ENCODE measurements at places on chromosomes 7 and 10.

DNA sequence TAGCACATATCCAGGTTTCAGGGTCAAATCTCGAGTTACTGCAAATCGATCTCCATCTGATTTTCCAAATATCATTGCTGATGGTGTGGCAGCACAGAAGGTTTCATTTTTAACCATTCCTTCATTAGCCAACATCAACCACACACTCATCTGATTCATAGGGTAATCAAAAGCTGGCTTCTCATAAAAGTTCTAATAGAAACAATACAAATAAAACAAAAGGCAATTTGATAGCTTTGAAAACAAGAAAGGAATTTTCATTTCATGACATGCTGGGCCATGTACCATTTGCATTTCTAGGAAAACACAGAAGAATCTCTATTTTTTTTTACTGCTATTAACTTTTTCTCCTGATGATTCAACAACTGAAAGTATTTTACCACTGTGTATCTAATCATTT is 147.7 kb upstream of the SLC26A5 start:
- H3K27ac ChIP-seq: no peak overlapping the region
- DNase-seq: no peak
- no peaks in the 10 kb centered on the region for H3K36me3 ChIP-seq
- H3K4me3 ChIP-seq: no peak overlapping the region
- H3K4me1 ChIP-seq: no peaks in the 10 kb centered on the region

GRCh38 chr7:28958235-28958979 is at the start of gene TRIL:
Gene TRIL (minus strand): TSS chr7:28958330. CDS start chr7:28958046, 284 bp downstream.
- no peak within 1 kb of the TSS for H3K27ac ChIP-seq
- peaks cover 68% of the 10 kb centered on the region for H3K27me3 ChIP-seq
- H3K36me3 ChIP-seq: peaks cover 4% of the 10 kb centered on the region
- peaks cover 5% of the 10 kb centered on the region for H3K4me1 ChIP-seq
- H3K4me3 ChIP-seq: no peak within 1 kb of the TSS

DNA sequence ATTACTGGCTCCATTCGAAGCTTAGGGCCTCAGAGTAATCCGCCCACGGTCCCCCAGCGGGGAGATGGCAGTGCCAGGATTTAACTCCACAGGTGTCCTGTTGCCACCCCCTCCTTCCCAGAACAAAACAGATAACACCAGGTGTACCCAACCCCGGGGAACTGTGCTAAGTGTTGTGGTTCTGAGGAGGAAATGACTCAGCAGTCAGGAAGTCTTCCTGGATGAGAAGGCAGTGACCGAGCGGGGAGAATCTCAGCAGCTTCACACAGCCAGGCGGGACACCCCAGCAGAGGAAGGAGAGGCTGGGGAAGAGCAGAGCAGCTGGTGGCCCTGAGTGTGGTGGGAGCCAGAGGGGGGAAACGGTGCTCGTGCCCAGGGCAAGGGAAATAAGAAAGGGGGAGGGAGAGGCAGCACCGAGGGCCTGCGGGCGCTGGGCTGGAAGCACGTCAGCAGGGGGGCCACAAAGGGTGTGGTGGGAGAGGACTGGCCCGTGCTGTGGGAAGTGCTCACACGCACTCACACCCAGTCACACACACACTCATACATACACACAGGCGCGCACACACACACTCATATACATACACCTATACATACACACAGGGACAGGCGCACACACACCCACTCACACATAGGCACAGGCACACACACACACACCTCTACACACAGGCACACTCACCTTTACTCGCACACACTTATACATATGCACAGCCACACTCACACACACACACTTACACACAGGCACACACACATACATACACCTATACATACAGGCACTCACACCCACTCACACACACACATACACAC is 59.8 kb upstream of the CHST15 start:
- H3K27me3 ChIP-seq: no peaks in the 10 kb centered on the region
- H3K4me1 ChIP-seq: peaks cover 7% of the 10 kb centered on the region
- H3K27ac ChIP-seq: no peak overlapping the region
- H3K36me3 ChIP-seq: no peaks in the 10 kb centered on the region
- H3K4me3 ChIP-seq: no peak overlapping the region

- DNase-seq: no peak
- no peaks in the 10 kb centered on the region for H3K36me3 ChIP-seq
- no peak overlapping the region for H3K4me3 ChIP-seq
- no peaks in the 10 kb centered on the region for H3K4me1 ChIP-seq
- peaks cover 7% of the 10 kb centered on the region for H3K27me3 ChIP-seq
- no peak overlapping the region for H3K27ac ChIP-seq
Observed at GRCh38 chr7:22469371-22470143, 30.4 kb downstream of the STEAP1B start.

DNA sequence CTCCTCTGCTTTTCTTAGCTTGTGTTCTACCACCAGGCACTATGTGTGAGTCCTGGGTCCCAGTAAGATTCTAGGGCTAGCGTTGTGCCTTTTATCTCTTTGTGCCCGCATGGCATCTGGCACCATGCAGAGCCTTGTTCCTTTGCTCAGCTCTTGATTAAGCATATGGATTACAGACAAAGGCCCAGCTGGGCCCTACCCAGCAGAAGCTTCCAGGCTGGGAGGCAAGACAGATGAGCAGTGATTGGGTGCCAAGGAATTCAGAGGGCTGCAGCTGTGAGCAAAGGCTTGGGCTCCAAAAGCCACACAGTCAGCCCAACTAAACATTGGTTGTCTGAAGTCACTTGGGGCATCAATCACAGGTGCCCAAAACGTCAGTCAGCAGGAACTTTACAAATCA is 2.0 kb downstream of the ACSM6 start:
- no peaks in the 10 kb centered on the region for H3K4me1 ChIP-seq
- H3K36me3 ChIP-seq: no peaks in the 10 kb centered on the region
- no peak overlapping the region for H3K27ac ChIP-seq
- no peak overlapping the region for H3K4me3 ChIP-seq
- DNase-seq: no peak
- H3K27me3 ChIP-seq: no peaks in the 10 kb centered on the region

GRCh38 chr10:117619223-117619622 is 76.7 kb downstream of the EMX2 start:
- H3K27ac ChIP-seq: no peak overlapping the region
- H3K4me3 ChIP-seq: no peak overlapping the region
- no peak for DNase-seq
- peaks cover 50% of the 10 kb centered on the region for H3K27me3 ChIP-seq
- no peaks in the 10 kb centered on the region for H3K4me1 ChIP-seq
- no peaks in the 10 kb centered on the region for H3K36me3 ChIP-seq

DNA sequence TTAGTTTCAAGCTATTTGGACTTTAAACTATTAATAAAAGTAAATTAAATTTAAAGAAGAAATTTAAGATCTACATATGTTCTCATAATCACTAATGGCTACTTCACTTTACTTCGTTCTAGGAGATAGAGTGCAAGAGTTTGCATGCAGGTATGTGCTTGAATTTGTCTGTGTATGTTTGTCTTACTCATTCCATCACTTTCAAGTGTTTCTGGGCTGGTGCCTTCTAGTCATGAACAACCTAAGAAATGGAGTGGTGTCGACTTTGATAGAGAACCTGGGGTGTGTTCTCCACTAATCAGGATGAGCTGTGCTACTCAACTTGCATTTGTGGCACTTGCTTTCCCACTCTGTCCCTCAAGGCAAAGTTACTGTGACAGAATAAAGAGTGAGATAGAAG is 169.9 kb downstream of the KCND2 start:
- no peak overlapping the region for H3K27ac ChIP-seq
- no peak for DNase-seq
- H3K27me3 ChIP-seq: no peaks in the 10 kb centered on the region
- no peaks in the 10 kb centered on the region for H3K36me3 ChIP-seq

DNA sequence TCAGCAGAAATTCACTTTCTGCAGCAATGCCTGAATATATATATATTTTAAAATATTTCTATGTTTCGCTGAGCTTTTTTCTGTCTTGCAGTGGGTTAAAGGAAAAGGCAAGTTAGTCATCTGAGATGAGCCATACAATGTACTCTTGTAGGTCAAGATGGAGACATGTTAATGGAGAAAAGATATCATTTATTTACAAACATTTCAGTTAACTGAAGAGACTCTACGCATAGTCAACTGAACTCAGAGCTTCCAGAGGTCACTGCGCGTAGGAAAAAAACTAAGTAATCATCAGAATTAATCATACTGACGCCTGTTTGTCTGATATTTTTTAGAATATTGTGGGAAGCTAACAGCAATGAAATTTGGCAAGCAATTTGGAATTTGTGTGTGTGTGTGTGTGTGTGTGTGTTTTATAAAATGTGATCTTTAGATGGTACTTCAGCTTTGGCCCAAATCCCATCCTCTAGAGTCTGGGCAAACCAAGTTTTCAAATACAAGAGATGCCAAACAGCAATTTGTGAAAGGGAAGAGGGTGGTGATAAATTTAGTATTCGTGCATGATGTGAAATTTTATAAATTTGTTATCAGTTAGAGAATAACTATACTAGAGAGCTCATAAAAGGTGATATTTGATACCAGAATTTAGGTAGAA is 193.9 kb upstream of the AGR3 start:
- peaks cover 2% of the 10 kb centered on the region for H3K4me1 ChIP-seq
- H3K4me3 ChIP-seq: no peak overlapping the region
- no peaks in the 10 kb centered on the region for H3K36me3 ChIP-seq
- no peaks in the 10 kb centered on the region for H3K27me3 ChIP-seq
- no peak for DNase-seq

GRCh38 chr10:60434418-60435046 is 44.9 kb upstream of the ANK3 start:
- no peak overlapping the region for H3K4me3 ChIP-seq
- peaks cover 21% of the 10 kb centered on the region for H3K4me1 ChIP-seq
- H3K27me3 ChIP-seq: no peaks in the 10 kb centered on the region

DNA sequence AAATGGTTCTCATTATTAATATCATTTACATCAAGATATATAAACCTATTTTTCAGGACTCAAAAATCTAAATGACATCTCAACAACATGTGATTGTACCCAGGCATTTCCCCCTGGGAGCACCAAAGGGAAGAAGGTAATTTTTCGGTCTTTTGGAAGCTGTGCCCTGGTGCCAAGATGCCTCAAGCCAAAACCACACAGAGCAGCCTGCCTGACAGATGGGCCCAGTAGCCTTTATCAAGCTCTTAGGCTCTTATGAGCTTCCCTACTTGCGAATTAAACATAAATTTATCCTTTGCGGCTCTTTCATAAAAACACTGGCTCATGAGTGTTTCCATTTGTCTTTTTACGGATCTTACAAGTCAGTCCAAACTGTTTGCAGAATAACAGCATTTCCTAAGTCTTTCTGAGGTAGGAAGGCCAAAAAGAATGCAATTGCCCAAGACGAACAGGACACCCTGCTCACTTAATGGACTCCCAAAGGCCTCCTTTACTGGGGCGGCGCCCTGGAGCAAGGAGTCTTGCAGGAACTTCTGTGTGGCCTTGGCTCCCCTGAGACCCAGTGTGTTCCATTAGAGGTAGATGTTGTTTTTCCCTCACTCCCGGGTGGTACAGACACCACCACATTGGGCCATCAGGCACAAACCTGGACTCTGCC is 4.1 kb upstream of the RASSF4 start:
- DNase-seq: no peak
- no peaks in the 10 kb centered on the region for H3K27me3 ChIP-seq
- H3K36me3 ChIP-seq: peaks cover 8% of the 10 kb centered on the region
- H3K27ac ChIP-seq: no peak overlapping the region
- peaks cover 16% of the 10 kb centered on the region for H3K4me1 ChIP-seq
